ENCODE measurements at places on chromosomes 7 and 10.

- DNase-seq, result no peak
These were observed 55.8 kb downstream of the RBM20 start for GRCh38 chr10:110699859-110700468.

DNA sequence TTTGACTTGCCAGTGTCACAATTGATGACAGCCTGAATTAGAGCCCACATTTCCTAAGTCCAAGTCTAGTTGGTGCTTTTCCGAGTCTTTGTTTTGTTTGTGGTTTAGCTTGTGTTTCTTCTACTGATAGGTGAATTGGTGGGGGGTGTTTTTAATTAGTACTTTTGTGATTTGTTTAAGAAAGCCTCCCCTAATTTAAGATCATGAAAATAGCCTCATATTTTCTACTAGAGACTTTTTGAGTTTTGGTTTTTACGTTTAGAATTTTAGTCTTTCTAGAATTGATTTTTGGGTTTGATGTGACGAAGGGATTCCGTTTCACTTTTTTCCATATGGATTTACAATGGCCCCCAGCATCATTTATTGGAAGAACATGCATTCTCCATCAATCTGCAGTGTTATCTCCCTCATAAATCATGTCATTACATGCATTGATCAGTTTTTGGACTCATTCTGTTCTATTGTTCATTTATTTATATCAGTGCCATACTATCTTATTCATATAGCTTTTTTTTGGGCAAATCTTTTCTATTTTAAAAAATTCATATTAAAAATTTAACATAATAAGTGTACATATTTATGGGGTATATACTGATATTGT, 32.8 kb downstream of the BTRC start:
- DNase-seq, result no peak

GRCh38 chr10:1625079-1625478, 112.2 kb downstream of the ADARB2 start:
- no peak for DNase-seq

GRCh38 chr7:7970531-7971307, 2.1 kb downstream of the GLCCI1 start:
- peak; percentile 8 for DNase-seq

- DNase-seq, result no peak
These were observed 13.1 kb upstream of the SGMS1 start for GRCh38 chr10:50636618-50637579.

DNA sequence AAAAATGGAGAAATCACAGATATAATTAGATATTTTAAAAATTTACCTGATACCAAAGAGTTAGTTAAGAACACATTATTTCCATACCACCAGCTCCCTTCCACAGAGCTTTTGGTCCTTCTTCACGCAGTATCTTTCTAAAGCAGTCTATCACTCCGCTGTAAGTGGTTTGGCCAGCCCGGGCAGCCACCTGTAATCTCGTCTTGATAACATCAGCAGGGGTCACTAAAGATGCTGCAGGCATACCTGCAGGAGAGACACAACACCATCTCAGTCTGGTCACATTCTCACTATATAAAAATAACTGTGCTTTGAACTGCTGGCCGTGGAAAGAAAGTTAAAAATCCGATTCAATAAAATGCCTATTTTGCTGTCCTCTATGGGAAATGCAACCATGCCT, 200.1 kb downstream of the SLC25A13 start:
- DNase-seq, result no peak

- no peak for DNase-seq
These were observed 2.9 kb upstream of the WDFY4 start for GRCh38 chr10:48681740-48682139.

- no peak for DNase-seq
These were observed 59.9 kb downstream of the MAP3K8 start for GRCh38 chr10:30493609-30494530.

DNA sequence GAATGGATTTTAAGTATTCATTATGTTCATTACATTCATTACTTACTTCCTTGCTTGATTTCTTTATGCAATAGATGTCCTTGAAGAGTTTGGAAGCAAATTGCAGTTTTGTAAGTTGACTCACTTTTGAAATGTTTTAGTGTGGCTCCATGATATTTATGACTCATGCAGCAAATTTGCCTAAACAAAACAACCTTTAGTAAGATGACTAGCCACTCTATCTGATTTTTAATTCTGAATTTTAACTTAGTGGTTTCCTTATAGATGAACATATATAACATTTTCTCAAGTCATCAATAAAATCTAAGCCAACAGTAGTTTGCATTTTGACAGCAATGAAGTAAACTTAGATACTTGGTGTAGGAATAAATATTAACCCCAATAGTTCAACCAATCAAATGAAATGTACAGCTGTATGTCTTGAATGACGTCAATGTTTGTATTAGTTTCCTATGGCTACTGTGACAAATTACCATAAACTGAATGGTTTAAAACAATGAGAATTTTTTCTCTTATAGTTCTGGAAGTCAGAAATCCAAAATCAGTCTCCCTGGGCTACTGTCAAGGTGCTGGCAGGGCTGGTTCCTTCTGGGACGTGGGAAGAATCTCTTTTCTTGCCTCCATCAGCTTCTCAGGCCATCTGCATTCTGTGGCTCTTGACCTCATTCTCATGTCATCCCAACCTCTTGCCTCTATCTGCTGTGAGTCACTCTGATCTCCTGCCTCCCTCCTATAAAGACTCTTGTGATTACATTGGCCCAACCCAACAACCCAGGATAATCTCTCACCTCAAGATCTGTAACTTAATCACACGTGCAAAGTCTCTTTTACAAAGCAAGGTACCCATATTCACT, 73.4 kb downstream of the AHR start:
- DNase-seq, result no peak

DNA sequence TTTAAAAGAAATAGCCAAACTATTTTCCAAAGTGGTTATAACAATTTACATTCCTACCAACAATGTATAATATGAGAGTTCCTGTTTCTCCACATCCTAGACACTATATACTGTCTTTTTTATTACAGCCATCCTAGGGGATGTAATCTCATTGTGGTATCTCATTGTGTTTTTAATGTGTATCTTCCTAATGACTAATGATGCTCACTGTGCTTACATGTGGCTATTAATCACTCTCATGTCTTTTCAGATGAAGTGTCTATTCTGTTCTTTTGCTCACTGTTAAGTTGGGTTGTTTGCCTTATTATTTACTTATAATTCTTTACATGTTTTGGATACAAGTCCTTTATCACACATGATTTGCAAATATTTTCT, 71.8 kb downstream of the ZNF438 start:
- no peak for DNase-seq

- DNase-seq, result no peak
These were observed 36.8 kb downstream of the ST7 start for GRCh38 chr7:116990056-116990455.

- no peak for DNase-seq
These were observed 1456.1 kb downstream of the GATA3 start for GRCh38 chr10:9510626-9511025.

GRCh38 chr7:129073738-129074137, 18.8 kb upstream of the TNPO3 start:
- DNase-seq, result no peak
